ENCODE measurements at places on chromosomes 4 and X.

GRCh38 chr4:106062452-106062875, 167.2 kb downstream of the NPNT start:
- DNase-seq = no peak

DNA sequence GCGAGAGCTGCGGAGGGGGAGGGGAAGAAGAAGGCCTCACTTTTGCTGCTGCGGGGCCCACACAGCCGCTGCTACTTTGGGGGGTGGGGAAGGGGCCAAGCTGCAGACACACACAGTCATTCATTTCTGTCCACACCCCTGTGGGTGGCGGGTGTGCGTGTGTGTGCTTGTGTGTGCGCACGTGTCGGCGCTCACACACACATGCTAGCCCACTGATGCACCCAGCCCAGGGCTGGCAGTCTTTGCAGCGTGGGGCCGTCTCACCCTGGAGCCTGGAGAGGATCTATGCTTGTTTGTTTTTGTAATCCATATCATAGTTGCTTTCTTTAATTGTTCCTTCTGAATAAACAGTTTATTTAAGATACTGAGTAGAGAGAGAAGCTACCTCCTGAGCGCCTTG, 4.0 kb downstream of the DUSP9 start:
- DNase-seq = no peak

DNA sequence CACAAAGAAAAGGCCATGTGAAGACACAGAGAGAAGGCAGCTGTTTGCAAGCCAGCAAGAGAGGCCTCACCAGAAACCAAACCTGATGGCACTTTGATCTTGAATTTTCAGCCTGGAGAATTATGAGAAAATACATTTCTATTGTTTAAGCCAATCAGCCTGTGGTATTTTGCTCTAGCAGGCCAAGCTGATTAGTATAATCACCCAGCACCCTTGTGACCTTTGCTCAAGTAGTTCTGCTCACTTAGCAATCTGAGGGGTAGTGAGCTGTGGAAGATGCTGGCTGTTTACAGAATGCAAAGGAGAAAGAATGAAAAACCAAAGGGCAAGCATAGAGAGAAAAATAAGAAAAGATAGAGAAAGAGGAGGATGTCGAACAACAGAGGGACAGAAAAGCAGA, 396.4 kb upstream of the BOD1L1 start:
- DNase-seq = no peak

GRCh38 chrX:119015407-119016237, 41.2 kb downstream of the LONRF3 start:
- DNase-seq = no peak

GRCh38 chrX:10259716-10260115, 102.9 kb downstream of the CLCN4 start:
- no peak for DNase-seq

DNA sequence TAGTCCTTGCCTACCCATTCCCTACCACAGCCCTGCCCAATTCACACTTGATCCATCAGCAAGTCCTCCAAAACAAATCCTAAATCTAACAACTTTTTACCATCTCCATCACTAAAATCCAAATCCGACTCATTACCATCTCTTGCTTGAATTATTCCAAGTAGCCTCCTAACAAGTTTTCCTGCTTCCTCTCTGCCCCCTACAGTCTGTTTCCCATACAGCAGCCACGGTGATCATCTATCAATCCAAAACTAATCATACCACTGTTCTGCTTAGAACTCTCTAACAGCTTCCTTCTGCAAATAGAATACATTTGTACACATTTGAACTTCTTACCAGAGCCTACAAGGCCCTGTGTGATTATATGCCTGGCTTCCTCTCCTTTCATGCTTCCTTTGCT, 133.0 kb downstream of the SHROOM4 start:
- no peak for DNase-seq
